ENCODE measurements at places on chromosomes 12 and 14.

GRCh38 chr12:119178544-119179334 lies at the start of gene HSPB8:
Gene HSPB8 (plus strand): TSS chr12:119178931. CDS start chr12:119179313, 382 bp downstream.
- peak; percentile 95 for DNase-seq

DNA sequence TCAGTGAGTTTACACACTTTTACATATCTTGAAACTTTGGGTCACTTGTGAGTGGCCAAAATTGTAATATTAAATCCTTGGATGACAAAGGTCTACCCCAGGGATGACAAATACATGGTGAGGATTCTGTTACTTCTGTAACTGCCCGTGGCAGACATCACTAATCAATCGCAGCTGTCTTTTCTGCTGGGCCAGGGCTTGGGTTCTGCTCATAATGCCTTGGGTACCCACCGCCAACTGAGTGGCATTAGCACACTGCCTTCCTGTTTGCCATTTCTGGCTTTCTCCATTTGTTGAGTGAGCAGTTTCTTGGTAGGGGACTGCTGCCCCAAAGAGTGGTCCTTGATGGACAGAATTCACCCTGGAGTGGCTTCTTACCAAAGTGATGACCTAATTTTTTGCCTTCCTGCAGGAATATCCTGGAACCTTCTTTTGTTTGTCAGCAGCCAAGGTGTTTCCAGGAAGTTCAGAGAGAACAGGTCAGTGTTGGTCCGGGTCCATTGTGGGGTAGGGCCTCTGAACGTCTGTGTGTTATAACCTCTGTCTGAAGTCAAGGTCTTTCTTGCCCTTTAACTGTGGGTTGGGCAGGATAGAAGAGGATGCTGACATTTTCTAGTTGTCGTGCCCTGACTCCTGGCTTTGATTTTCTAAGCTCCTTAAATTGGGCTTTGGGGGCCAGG lies 6.2 kb downstream of the TSPAN9 start:
- no peak for DNase-seq

- no peak for DNase-seq
Measured at GRCh38 chr12:50786498-50787231, 22.8 kb downstream of the ATF1 start.

- DNase-seq = no peak
Measured at GRCh38 chr14:51849097-51849496, 11.3 kb upstream of the GNG2 start.

GRCh38 chr14:77344377-77344996 lies 23.7 kb downstream of the GSTZ1 start:
- DNase-seq = no peak

GRCh38 chr12:49195736-49196135 lies 6.9 kb upstream of the TUBA1A start:
- DNase-seq = no peak

- DNase-seq = no peak
Measured at GRCh38 chr14:60225265-60225664, 23.8 kb upstream of the PPM1A start.
